ENCODE measurements at places on chromosomes 3 and 15.

DNA sequence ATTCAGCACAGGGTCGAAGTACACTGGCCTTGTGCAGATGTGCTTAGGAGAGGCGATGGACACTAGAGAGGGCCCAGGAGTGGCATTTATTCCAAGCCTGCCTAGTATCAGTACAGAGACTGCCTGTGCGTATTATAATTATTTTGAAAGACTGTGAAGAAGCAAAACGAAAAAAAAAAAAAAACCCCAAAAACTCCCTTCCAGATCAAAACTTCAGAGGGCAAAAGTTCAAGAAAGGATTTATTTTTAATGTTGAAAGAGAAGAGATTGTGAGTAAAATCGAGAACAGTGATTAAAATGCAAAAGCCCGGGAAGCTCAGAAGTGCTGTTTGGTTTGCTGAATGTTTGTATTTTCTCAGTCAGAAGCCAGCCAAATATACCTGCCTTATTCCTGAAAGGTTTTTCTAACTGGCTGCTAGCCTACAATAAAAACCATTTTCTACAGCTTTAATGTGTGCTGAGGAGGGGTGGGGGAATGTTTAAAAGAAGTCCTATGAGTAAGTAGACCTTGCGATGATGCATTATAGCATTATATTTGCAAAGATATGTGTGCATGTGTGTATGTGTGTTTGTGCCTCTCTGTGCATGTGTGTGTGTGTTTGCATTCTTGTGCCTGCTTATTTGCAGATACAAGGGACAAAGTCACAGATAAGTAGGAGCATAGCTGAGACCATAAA lies 19.3 kb upstream of the LZTFL1 start:
- DNase-seq, result no peak

DNA sequence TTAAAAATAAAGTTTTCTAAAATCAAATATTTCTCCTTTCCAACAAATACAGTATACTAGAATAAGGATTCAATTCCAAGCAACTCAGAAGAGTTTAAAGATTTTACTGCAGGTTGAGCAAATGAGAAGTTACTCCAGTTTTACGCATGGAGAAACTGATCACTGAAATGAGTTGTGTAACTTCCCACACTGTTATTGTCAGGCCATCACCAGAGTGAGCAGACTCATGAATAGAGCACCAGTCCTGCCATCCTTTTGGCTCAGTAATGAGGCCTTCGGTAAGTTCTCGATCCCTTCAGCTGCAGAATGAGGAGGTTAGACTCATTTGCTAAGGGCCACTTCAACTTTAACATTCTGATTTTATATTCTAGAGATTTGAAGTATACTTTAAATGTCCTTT lies 48.1 kb downstream of the OSBPL10 start:
- no peak for DNase-seq

- no peak for DNase-seq
These were observed 118.5 kb upstream of the EPHA3 start for GRCh38 chr3:88988906-88989305.

DNA sequence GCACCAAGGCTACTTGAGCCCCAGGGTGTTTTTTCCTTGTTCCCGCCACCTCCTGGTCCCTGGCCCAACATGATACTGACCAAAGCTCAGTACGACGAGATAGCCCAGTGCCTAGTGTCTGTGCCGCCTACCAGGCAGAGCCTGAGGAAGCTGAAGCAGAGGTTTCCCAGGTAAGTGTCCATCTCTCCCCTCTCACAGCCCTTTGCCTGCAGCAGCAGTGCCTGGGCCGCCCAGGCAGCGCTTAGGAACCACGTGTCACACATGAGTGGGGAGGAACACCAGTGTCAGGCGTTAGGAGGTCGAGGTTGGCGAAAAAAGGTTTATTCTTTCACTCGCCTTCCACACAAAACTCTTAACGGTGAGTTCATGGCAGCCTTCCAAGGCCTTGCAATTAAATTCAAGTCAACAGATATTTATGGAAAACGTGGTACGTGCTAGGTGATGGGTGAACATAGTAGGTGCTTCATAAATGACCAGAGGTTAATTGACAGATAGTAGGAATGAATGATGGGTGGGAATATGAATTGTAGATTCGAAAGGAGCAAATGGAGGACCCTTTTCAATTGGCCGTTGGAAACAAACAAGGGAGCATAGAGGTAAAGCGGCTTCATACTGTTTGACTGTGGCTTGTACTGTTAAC lies 486 bp downstream of the CDIN1 start:
- peak; percentile 12 for DNase-seq

DNA sequence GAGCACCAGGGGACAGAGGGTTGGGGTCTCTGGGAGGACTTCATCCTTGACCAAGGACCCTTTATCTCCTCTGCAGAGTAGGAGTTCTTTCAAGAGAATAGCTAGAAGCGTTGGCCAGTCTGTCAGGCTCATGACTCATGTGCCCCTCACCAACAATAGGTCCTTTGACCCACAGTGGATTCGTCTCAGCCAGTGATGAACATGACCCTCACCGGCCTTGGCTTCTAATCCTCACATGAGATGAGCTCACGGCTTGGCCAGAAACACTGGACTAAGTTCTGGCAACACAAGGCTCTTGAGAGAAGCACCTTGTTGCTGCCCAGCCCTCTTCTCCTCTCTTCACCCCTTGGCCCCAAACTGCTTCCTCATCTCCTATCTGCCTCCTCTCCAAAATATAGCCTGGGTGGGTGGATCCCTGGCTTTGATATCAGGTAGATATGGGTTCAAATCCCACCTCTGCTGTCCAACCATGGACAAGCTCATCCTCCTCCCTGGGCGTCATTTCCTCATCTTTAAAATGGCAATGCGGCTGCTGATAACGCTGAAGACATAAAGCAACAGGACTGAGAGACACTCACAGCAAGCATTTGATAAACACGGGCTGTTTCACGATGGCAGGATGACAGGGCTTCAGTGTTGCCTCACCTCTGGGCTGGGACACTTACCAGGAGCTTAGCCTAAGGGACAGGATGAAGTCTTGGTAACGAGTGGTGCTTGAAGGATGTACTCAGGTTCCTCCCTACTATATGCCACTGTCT lies 446.7 kb upstream of the PROK2 start:
- no peak for DNase-seq
